Left lobe of liver (tissue), 2 donors: ENCODE measurements at places on chromosomes 5 and 9. TPM values are rescaled to one million over a fixed set of nuclear protein-coding genes. Genes with fewer than 3 reads are reported as not detected.
A peak's percentile ranks its signal among the peaks of the same experiment; 100 is the strongest.

DNA sequence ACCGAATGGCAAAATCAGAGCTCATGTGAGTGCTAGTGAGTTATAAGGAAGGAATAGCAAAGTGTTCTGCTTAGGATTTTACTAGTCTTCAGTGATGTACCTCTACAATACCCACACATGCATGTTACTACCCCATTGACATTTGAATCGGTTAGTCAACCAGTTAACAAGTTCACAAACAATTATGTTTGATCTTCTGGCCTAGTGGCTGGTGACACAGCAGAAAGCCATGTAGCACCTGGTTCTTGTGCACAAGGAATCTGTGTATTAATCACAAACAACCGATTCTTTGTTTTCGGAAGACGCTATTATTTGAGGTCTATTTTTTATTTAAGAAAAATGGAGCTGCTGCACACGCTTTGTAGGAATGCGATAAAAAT, 41.9 kb downstream of the NTRK2 start:
- DNase-seq = no peak

DNA sequence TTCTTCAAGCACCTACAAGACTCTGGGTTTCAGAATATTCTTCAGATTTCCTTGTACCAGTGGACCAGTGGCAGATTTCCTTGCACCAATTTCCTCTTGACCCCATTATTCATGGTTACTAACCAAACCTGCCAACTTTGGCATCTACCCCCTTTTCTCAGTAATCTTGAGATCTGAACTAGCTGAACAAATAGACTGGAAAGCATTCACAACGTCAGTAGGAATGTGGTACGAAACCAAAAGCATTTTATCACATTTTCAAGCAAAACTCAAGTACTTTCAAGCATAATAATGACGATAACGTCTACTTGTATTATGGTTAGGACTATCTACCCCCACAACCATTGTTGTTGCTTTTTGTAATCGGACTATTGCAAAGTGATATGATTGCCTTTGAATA, 1217.3 kb downstream of the PTPRD start:
- no peak for DNase-seq

GRCh38 chr9:78294290-78295176, 2.4 kb upstream of the PSAT1 start:
- no peak for DNase-seq

- no peak for DNase-seq
Measured at GRCh38 chr5:57508211-57508610, 25.6 kb upstream of the ACTBL2 start.

DNA sequence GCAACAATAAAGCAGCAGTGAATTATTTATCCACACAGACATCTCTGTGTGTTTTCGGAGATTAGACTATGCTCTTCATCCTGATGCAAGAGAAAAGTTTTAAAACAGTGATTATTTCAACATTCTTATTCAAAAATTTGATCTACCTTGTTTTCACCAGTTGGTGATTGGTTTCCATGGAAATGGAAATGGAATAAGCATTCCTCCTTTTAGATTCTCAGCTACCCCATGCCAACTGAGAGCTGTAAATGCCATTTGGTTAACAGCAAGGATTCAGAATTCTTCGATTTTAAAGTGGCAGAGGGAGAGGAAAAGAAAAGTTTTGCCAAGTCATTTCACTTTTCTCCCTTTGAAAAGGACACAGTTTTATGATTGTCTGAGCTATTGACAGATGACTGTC, 154.7 kb downstream of the PCSK5 start:
- DNase-seq = no peak

DNA sequence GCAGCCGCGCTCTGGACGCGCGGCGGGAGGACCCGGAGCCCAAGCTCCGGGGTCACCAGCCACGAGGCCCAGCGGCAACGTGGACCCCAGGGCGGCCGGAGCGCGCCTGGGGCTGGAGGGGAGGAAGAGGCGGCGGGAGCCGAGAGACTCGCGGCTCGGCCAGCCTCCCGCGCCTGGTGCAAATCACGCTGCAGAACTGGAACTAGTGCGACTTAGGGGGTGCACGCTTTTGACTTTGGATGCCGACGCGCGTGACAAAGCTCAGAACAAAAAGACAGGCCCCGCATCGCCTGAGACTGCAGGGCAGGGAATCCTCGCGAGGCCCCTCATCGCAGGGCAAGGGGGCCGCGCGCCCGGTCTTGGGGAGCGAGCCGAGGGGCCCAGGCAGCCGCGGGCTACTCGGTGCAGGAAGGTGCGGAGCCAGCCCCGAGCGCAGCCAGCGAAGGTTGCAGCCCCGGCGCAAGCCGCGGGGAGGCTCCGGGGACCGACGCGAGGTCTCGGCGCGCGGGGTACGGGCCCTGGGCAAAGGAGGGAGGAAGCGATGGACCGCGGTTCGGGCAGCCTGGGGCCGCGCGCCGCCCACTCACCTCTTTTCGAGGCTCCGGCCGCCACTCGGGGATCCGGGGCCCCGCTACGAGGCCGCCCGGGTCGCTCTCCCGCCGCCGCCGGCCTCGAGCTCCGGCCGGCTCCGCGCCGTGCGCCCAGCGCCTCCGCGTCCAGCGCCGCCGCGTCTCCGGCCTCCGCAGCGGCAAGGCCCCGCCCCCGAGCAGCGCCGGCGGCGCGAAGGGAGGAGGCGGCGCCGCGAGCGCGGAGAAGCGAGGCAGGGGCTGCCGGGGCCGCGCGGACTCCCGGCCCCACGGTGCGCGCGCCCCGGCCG, at the start of gene GOLM1:
TSS of gene GOLM1 (minus strand) at position 735 of the 877 bp plus-strand sequence. CDS start 20,238 bp downstream, outside the sequence.
- DNase-seq = peak; percentile 50

GRCh38 chr5:41339339-41339738, 126.0 kb upstream of the C6 start:
- no peak for DNase-seq

DNA sequence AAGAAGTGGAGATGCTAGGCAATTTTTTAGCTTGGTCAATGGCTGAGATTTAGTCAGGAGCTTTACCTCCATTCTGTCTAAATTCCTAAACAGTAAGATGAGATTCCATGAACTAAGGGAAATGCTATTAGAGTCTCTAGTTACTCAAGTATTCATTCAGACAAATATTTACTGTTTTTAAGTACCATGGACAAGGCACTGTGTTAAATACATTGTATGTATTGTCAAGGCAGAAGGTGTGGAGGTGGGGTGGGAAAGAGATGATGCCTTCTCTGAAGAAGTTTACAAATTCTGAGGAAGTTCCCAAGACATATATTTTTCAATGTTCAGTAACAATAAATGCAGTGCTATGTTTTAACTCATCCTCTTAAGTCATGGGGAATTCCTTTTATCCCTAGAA, 459.9 kb upstream of the NMUR2 start:
- no peak for DNase-seq

DNA sequence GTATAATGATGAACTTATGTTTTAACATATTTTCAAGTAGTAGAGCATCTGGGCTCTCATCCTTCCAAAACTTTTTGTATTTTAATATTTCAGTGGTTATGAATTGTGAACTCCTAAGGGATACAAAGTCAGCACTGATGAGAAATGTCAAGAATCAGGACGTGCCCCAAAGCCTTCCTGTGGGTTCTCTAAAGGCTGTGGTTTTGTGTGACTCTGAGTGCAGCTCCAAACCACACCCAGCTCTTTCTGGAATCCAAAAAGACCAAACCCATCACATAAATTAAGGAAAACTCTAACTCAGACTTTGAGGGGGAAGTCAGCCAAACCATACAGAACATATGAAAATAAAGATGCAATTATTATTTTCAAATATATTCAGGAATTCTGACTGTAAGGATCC, 40.8 kb upstream of the SMU1 start:
- DNase-seq = no peak

DNA sequence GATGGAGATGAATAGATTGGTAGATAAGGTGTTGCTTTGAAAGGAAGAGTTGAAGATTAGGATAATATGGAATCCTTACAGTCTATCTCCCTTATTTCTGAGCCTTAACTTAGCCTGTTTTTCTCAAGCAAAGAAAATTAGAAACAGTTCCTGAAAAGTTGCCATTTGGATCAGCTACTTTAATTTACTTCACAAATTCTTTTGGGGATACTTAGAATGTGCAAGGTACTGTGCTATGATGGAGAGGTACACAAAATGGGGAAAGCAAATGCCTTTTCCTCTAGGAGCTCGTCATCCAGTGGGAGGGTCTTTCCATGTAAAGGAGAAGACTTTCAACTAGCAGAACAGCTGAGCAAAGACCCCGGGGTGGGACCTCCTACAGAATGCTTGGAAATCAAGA, 51.1 kb upstream of the SMARCA2 start:
- no peak for DNase-seq

- no peak for DNase-seq
Measured at GRCh38 chr9:87336407-87336806, 161.3 kb upstream of the DAPK1 start.

DNA sequence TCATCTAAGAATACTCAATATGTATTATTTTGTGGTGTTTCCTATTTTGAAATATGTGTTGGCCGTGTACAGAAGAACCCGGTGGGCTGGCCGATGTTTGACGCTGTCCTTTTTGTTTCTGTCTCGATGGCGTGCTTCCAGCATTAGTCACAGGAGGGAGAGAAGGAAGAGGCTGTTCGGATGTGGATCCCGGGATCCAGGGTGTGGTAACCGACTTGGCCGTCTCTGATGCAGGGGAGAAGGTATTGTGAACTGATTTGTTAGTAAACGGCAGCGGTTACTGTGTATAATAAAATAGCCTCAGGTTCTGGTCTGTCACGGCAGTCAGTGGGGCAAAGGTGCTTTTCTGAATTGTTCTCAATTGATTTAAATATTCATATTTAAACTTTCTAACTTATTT, 275.0 kb downstream of the ARHGEF28 start:
- no peak for DNase-seq

- peak; percentile 60 for DNase-seq
Measured at GRCh38 chr9:109314011-109314531, 6.8 kb downstream of the EPB41L4B start.

DNA sequence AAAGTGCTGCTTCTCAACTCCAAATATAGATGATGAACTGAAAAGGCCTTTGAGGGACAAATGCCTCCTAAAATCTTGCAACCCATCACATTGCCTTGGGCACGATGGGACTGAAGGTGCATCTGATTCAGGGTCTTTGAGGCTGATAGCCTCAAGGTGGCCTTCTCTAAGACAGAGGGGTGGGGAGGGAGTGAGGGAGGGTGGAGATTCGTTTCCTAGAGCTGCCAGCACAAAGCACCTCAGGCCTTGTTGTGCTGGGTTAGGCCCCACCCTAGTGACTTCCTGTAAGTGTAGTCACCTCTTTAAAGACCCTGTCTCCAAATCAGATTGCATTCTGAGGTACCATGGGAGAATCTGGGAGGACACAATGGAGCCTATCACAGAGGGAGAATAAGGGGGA, 57.1 kb downstream of the BARX1 start:
- DNase-seq = peak; percentile 2

GRCh38 chr5:60010853-60011252, 117.3 kb upstream of the PDE4D start:
- no peak for DNase-seq

- no peak for DNase-seq
Measured at GRCh38 chr9:33443047-33443446, 4.3 kb downstream of the AQP3 start.

DNA sequence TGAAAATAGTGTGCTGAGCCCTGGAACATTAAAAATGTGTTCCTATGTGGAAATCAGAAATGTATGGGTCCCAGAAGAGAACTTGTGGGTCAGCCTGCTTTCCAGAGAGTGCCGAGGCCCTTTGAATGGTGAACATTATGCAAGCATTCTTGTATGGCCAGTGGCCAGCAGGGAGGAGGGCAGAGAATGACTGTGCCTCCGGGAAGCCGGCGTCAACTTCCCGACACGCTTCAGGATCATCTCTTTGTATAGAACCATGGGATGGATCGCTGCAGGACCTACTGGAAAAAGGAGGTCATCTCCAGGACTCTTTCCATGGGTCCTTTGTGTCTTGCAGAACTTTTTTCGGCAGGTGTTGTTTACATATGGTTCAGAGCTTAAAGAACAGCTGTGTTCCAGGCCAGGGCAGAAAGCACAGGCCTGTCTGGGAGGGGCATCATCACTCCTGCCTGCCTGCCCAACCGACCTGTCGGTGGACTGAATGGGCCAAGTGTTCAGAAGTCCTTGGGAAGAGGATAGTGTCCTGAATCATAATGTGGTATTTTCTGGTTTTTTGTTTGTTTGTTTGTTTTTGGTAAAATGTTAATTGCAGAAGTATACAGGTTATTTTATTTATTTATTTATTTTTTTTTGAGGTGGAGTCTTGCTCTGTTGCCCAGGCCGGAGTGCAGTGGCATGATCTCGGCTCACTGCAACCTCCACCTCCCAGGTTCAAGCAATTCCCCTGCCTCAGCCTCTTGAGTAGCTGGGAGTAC, 9.0 kb downstream of the PRRC2B start:
- DNase-seq = peak; percentile 89

DNA sequence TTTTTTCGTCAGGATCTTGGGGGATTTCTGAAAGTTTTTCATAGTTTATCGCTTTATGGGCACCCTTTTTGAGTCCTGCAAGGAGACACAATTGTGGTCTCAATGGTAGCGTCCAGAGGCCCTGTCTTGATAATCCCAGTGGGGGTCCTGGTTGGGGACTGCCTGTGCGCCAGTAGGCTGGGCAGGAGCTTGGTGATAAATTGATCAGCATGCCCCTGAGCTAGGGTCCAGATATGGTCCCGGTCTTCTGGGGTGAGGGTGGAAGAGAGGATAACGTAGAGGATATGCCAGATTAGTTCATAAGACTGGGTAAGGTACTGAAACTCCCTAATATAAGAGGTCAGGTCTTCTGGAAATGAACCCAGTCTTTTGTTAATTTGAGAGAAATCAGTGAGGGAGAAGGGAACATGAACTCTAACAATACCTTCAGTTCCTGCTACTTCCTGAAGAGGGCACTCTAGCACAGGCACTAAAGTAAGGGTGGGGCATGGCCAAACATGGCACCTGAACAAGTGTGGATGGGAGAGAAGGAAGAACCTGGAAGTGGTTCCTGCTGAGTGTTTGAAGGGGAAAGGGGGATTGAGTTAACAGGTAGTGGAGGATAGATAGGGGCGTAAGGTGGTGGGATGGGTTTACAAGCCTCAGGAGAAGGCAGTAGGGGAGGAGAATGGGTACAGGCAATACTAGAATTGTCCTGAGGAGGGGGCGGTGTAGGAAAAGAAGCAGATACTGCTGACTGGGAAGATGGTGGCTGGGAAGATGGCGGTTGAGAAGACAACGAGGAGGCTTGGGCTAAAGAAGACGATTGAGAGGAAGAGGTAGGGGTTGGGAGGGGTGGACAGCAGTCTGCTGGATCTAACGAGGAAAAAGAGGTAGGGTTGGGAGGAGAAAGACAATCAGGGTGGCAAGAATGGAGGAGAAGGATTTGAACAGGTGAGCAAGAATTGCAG, 33.8 kb upstream of the ANXA2R start:
- DNase-seq = no peak

Gene EQTN
- total RNA-seq = not detected

Gene OLFML2A
- total RNA-seq = 0.35 TPM

Gene PTGES
- not detected for total RNA-seq

Gene LRRC26
- not detected for total RNA-seq

Gene MCTP1
- total RNA-seq = 1.3 TPM

Gene OSMR
- 4.4 TPM for total RNA-seq

Gene FGF1
- total RNA-seq = 0.25 TPM

Gene C9
- 1,159 TPM for total RNA-seq

Gene SELENOP
- 2,099 TPM for total RNA-seq

Gene PCDHB3
- 0.15 TPM for total RNA-seq

Gene FAXDC2
- 83.6 TPM for total RNA-seq

Gene OR13C2
- 0.28 TPM for total RNA-seq

Gene GLDC
- 112 TPM for total RNA-seq

Gene MELK
- 0.23 TPM for total RNA-seq
